ENCODE measurements at places on chromosomes 2 and 18. TPM values are rescaled to one million over a fixed set of nuclear protein-coding genes. Genes with fewer than 3 reads are reported as not detected.

GRCh38 chr2:20977520-20978180 lies 66.2 kb downstream of the APOB start:
- DNase-seq, result no peak

DNA sequence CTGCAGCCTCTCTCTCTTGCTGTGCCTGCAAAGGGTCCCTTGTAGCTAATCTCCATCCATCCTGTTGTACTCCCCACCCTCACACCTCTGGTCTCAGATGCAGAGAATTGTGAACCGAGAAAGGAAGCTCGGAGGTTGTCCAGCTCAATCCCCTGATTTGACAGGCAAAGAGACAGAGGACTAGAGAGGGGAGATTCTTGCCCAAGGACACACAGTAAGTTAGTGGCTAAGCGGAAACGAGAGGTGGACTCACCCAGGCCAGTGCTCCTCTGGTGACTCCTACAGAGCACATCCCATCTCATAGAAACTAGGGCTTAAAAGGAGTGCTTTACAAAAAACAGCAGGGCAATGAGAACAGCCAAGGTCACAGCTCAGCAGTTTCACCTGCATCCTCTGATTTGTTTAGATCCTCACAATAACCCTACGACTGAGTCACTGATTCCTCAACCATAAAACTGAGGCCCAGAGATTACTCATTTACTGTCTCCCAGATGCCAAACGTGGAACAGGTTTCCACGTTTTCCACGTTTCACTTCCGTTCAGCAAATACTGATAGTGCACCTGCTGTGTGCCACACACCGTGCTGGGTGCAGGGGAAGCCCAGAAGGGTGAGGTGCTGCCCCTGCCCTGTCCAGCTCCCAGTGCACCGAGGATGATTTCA lies 22.1 kb downstream of the EHD3 start:
- DNase-seq, result no peak

SERPINE2 gene
- 44.6 TPM for total RNA-seq

GREB1 gene
- 6.9 TPM for total RNA-seq

PRSS56 gene
- 0.82 TPM for total RNA-seq

MC2R gene
- total RNA-seq, result not detected

- DNase-seq, result no peak
Measured at GRCh38 chr2:3625186-3625585, 30.3 kb downstream of the COLEC11 start.

GRCh38 chr2:116490511-116491145 lies 1323.9 kb upstream of the DDX18 start:
- DNase-seq, result no peak

PSD4 gene
- total RNA-seq, result 16.4 TPM

SPATA3 gene
- total RNA-seq, result not detected

DNA sequence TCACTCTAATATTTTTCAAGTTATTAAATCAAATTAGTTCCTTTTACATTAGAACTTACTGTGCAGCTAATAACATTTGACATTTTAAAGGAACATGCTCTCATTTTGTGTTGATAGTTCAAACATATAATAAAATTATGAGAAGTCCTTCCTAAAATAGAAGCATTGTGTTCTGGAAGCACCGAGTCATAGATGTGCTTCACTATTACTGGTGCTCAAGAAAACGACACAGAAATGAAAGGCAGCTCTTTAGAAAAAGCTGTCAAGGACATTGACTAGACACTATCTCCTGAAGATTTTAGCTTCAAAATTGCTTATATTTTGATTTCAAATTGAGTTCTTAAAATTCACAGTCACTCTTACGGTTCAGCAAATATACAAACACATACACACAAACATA lies 338.3 kb downstream of the NBAS start:
- DNase-seq, result no peak

GRCh38 chr18:7855671-7856070 lies 288.6 kb downstream of the PTPRM start:
- no peak for DNase-seq

DNA sequence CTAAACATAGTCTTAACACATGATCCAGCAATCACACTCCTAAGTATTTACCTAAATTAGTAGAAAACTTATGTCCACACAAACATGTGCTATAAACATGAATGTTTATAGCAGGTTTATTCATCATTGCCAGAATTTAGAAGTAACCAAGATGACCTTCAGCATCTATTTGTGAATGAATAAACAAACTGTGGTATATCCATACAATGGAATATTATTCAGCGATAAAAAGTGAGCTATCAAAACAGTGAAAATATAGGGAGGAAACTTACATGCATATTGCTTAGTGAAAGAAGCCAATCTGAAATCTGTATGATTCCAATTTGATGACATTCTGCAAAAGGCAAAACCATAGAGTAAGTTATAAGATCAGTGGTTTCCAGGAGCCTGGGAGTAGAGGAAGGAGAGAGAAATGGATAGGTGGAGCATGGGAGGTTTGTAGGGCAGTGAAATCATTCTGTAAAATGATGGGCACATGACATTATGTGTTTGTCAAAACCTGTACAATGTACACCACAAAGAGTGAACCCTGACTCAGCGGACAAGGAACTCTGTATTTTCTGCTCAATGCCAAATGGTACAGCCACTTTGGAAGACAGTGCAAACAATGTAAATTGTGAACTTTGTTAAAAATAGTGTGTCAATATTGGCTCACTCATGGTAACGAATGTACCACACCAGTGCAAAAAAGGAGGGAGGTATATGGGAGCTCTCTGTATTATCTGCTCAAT lies 61.9 kb upstream of the IGFBP2 start:
- no peak for DNase-seq

DNA sequence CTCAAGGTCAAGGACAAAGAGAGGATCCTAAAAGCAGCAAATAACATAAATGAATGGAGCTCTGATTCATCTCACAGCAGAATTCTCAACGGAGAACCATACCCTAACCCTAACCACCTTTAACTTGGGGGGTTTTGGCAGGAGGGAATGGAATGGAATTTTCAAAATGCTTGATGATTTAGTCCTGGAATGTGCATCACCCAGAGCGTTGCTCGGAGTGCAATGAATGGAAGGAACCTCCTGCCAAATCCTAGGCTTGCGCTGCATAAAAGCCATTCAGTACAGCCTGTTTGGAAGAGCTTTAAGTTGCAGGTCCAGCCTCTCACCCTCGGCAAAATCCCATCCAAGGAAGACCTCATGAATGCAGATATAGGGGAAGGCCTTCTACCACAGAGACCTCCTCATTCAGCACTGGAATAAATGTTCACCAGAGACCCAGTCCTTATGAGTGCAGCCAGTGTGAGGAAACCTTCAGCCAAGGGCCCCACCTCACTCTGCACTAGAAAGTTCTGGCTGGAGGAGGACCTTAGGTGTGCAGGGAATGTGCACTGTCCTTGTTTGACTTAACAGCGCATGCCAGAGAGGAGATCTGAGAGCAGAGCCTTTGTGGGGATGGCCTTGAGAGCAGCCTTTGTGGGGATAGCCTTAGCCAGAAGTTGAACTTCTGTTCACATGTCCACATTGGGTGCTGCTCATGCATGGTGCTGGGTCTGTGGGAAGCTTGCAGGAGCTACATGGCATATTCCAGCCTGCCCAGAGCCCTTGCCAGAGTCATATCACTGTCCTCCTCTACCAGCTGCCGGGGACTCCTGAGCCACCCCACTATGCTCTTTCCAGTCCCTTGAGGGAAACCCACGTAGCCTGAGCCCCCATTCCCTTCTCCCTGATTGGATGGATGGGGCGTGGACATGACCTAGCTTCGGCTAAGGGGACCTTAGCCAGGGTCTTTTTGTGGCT lies 30.5 kb downstream of the ASB1 start:
- DNase-seq, result no peak

- no peak for DNase-seq
Measured at GRCh38 chr2:151423760-151424159, 14.1 kb downstream of the RIF1 start.

GRCh38 chr2:190987116-190987515 lies 26.9 kb downstream of the STAT1 start:
- DNase-seq, result no peak

- no peak for DNase-seq
Measured at GRCh38 chr2:26816893-26817292, 31.0 kb downstream of the CENPA start.

GRCh38 chr2:118856978-118857676 lies 9.7 kb upstream of the EN1 start:
- no peak for DNase-seq

- no peak for DNase-seq
Measured at GRCh38 chr18:39487932-39488331, 1922.3 kb upstream of the CELF4 start.

DNA sequence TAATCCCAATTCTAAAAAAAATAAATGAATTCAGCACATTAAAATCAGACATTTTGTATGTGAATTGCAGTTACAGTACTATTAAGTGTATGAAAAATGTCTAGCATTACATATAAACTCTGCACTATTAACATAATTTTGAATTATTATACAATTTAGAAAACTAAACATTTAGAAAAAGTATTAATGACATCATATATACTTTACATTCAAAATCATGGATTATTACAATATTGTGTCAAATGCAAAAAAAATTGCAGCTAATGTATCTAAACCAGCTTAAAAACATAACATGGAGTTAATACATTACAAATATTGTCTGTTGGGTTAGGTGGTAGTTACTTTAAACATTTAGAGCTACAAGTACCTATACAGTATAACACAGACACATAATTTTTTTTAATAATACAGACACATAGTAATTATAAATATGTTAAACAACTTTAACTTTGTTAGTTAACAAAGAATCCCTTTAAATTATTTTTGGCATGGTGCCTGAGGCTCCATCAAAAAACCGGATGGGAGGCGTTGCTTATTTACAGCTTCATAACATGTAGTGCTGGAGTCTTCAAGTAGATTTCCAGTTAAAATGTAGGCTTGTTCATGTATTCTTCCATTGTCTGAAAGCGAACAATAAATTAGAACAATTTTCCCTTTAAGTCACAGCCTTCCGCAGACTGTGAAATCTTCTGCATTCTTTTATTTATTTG lies 79.1 kb downstream of the AP1S3 start:
- no peak for DNase-seq
